Thyroid gland (tissue), 4 donors: ENCODE measurements at places on chromosomes 5 and 9. TPM values are rescaled to one million over a fixed set of nuclear protein-coding genes. Genes with fewer than 3 reads are reported as not detected.

DNA sequence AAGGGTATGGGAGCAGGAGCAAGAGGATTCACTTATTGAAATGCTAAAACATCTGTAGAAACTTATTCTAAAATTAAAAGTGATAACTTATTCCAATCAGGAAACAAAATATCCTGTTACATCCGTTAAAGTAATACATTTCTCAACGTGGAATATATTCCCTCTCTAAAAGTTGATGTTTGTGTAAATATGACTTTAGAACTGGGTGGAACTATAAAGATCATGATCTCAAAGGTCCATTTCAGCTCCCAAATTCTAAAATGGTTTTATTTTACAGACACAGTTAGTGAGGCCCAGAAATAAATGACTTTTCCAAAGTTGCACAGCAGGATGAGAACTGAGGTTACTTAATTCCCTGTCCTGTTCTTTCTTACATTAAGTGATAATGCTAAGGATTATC lies 21.1 kb downstream of the ISOC1 start:
- no peak overlapping the region for H3K27ac ChIP-seq
- no peaks in the 10 kb centered on the region for H3K36me3 ChIP-seq

- no peak overlapping the region for H3K4me3 ChIP-seq
- no peaks in the 10 kb centered on the region for H3K4me1 ChIP-seq
- H3K27ac ChIP-seq: no peak overlapping the region
- peak; percentile 44 for DNase-seq
These were observed 222.5 kb downstream of the NXNL2 start for GRCh38 chr9:88757406-88758010.

DNA sequence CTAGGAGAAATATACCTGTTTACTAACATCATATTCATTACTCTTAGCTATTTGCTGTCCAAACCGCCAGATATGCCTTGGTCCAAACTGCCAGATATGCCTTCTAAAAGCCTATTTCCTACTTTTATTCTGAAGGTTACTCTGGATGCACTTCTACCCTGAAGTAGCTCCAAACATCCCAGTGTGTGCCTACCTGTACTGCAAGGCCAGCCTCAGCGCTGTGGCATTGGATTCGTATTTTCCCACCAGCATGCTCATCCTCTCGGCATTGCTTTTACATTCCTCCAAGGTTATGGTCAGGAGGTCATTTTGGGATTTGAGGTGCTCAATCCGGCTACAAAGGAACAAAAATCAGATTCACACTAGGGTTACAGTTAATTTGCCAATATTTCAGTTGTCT lies 94.3 kb downstream of the DCP2 start:
- H3K27me3 ChIP-seq: no peaks in the 10 kb centered on the region
- H3K4me1 ChIP-seq: no peaks in the 10 kb centered on the region
- H3K36me3 ChIP-seq: no peaks in the 10 kb centered on the region
- H3K4me3 ChIP-seq: no peak overlapping the region
- no peak overlapping the region for H3K27ac ChIP-seq
- no peak for DNase-seq

- H3K27ac ChIP-seq: no peak overlapping the region
- no peak for DNase-seq
- H3K27me3 ChIP-seq: no peaks in the 10 kb centered on the region
- H3K36me3 ChIP-seq: no peaks in the 10 kb centered on the region
- H3K4me3 ChIP-seq: no peak overlapping the region
These were observed 188.1 kb downstream of the RFX3 start for GRCh38 chr9:3337515-3338225.

- H3K27ac ChIP-seq: no peak overlapping the region
- H3K4me3 ChIP-seq: no peak overlapping the region
- no peaks in the 10 kb centered on the region for H3K4me1 ChIP-seq
- DNase-seq: no peak
- no peaks in the 10 kb centered on the region for H3K36me3 ChIP-seq
These were observed 116.4 kb downstream of the BAAT start for GRCh38 chr9:101268426-101268825.

DNA sequence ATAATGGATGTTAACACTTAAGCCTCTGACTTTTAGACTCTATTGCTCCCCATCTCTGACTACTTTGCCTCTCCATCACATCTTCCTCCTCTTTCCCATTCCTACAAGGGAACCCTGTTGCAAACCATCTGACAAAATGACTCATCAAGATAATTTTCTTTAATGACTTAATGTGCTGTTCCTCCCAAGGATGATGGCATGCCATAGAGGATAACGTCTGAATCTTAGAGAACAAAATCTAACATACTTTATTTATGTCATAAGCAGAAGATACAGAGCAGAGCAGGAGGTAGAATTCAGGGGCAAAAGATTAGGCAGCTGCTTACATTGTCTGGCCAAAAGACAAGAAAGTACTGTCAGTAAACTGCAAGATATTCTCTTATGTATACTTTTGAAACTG lies 76.8 kb downstream of the FGF10 start:
- DNase-seq: no peak
- H3K27ac ChIP-seq: no peak overlapping the region
- no peaks in the 10 kb centered on the region for H3K36me3 ChIP-seq

GRCh38 chr5:136037001-136037705 lies 8.4 kb downstream of the TGFBI start:
- H3K36me3 ChIP-seq: no peaks in the 10 kb centered on the region
- H3K4me3 ChIP-seq: no peak overlapping the region
- no peaks in the 10 kb centered on the region for H3K27me3 ChIP-seq
- H3K4me1 ChIP-seq: peaks cover 29% of the 10 kb centered on the region
- no peak for DNase-seq
- H3K27ac ChIP-seq: no peak overlapping the region

DNA sequence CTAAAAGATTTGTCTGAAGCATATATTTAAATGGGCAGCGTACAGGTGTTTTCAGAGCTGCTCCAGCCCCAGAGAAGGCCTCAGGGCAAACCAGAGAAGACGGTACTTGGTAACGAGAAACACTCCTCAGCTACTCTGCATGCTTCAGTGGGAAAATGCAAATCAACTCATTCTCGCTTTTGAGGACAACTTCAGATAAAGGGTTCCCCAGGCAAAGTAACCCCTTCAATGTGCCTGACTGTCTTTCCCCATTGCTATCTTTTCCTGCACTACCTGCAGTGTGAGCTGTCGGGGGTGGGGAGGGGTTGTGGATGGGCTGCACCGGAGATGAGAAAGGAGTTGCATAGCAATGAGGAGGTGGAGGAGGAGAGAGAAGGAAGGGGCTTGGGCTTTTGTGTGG lies 339.7 kb upstream of the CLINT1 start:
- DNase-seq: no peak
- H3K36me3 ChIP-seq: no peaks in the 10 kb centered on the region
- no peak overlapping the region for H3K27ac ChIP-seq
- H3K4me3 ChIP-seq: no peak overlapping the region
- no peaks in the 10 kb centered on the region for H3K27me3 ChIP-seq

DNA sequence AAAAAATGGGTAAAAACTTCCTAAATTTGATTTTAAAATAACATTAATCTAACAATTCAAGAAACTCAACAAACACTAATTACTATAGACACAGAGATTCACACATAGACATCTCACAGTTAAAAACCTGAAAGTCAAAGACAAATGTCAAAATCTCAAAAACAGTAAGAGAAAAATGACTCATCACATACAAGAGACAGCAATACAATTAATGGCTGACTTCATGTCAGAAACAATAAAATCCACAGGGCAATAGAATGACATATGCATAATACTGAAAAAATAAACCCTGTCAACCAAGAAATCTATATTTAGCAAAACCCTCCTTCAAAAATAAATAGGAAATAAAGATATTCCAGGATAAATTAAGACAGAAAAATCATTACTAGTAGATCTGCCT lies 200.4 kb downstream of the CEMIP2 start:
- H3K4me1 ChIP-seq: no peaks in the 10 kb centered on the region
- no peaks in the 10 kb centered on the region for H3K27me3 ChIP-seq
- no peak overlapping the region for H3K27ac ChIP-seq
- H3K36me3 ChIP-seq: no peaks in the 10 kb centered on the region
- H3K4me3 ChIP-seq: no peak overlapping the region

GRCh38 chr9:108272349-108272899 lies 583.4 kb downstream of the ACTL7B start:
- no peak overlapping the region for H3K27ac ChIP-seq
- H3K27me3 ChIP-seq: no peaks in the 10 kb centered on the region
- no peaks in the 10 kb centered on the region for H3K36me3 ChIP-seq
- peaks cover 10% of the 10 kb centered on the region for H3K4me1 ChIP-seq
- H3K4me3 ChIP-seq: no peak overlapping the region

DNA sequence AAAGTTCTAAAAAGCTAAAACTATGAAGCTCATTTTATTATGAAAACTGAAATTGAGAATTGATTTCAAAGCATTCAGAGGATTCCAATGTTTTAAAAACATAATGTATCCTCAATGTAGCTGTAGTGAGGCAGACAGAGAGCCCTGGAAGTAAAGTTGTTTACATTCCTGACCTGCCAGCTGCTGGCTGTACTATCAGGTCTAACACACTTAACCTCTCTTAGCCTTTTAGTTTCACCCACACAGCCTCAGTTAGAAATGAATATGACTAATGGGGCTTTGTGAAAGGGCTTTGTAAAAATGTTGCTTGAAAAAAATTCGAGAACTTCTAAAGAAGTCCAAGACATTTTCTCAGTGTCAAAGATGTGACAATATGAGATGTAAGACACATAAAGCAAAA lies 122.6 kb downstream of the FBXL17 start:
- no peaks in the 10 kb centered on the region for H3K36me3 ChIP-seq
- H3K27me3 ChIP-seq: no peaks in the 10 kb centered on the region
- DNase-seq: no peak
- H3K4me1 ChIP-seq: no peaks in the 10 kb centered on the region
- H3K27ac ChIP-seq: no peak overlapping the region

DNA sequence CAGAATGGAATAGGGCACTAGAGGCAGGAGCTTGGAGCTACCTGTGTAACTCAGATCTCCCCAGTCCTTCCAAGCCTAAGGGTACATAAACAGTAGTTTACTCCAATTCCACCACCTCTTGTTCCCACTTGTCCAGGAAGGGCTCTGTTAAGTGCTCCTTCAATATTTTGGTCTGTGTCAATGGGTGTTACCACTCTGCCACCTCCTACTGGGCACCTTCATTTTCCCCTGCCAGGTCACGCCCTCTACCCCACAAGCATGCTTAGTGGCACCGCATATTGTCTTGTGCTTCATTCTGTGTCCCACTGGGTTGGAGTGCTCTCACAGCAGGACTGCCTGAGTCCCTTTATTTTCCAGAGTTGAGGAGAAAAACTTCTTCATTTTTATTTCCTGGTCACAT lies 459.8 kb downstream of the ARHGEF28 start:
- H3K36me3 ChIP-seq: no peaks in the 10 kb centered on the region
- peak; percentile 43 for DNase-seq
- no peak overlapping the region for H3K27ac ChIP-seq
- no peak overlapping the region for H3K4me3 ChIP-seq
- no peaks in the 10 kb centered on the region for H3K27me3 ChIP-seq

- no peak for DNase-seq
- no peaks in the 10 kb centered on the region for H3K27me3 ChIP-seq
- H3K36me3 ChIP-seq: no peaks in the 10 kb centered on the region
- H3K4me3 ChIP-seq: no peak overlapping the region
These were observed 70.6 kb downstream of the SPIN1 start for GRCh38 chr9:88458716-88459465.

GRCh38 chr5:54320256-54320655 lies 9.9 kb upstream of the ARL15 start:
- H3K4me3 ChIP-seq: no peak overlapping the region
- H3K4me1 ChIP-seq: peaks cover 8% of the 10 kb centered on the region
- no peak overlapping the region for H3K27ac ChIP-seq
- no peaks in the 10 kb centered on the region for H3K27me3 ChIP-seq
- DNase-seq: no peak

DNA sequence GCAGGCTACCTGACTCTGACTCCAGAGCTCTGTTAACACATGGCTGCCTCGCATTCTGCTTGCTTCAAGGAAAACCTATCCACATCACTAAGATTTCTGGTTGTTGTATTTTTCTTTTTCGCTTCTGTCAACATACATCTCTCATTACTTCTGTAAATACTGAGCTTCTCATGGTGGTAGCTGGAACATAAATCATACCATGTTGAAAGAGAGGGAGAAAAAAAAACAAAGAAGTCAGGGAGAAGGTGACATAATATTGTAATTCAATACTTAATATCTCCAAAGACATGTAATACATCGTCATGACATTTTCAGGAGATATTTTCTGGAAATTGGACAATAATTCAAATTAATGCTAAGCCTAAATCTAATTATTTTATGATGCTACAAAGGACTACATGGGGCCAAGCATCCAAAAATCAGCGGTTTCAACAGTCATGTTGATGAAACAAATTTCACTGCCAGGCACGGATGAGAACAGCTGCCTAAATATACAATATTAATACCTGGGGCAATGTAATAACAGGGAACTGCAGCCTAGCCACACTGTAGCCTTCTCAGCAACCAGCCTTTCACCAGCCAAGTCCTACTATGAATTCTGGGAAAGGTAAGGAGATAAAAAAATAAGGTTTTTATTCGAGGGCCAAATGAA lies 332.0 kb downstream of the TRIM32 start:
- H3K36me3 ChIP-seq: no peaks in the 10 kb centered on the region
- no peak for DNase-seq
- no peak overlapping the region for H3K27ac ChIP-seq
- H3K4me1 ChIP-seq: no peaks in the 10 kb centered on the region

DNA sequence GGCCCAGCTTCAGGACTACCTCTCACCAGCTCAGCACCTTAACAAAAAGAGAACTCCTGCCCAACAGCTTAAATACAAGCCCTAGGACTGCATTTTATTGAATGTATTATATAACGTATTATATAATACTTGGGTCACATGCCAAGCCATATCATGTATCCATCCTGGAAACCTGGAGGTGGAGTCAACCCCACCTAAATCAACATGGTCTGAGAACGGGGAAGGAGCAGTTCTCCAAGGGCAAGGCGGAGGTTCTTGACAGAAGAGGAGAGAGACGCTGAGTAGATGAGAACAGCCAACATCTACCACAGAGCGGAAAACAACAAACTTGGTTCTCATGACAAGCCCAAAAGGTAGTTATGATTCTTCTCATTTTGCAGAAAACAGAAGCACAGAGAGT lies 163.4 kb downstream of the FGF18 start:
- no peaks in the 10 kb centered on the region for H3K27me3 ChIP-seq
- no peak for DNase-seq
- peaks cover 17% of the 10 kb centered on the region for H3K4me1 ChIP-seq
- H3K27ac ChIP-seq: no peak overlapping the region
- H3K4me3 ChIP-seq: no peak overlapping the region

DNA sequence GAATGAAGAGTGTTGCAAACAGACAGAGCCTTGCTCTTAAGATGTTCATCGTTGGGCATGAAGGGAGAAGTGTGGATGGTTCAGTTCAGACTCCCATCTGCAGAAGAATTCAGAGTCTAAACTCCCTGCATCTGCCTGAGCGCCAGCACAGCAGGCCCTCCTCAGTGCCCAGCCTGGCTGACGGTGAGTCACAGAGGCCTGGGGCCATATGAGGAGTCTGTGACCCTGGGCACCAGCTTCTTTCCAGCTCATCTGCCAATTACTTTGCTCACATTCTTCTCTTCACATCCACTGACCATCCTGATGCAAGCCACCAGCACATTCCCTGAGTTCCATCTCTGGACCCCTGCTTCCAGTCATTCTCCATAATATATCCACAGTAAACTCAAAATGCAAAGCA lies 401.1 kb upstream of the TRPC7 start:
- no peaks in the 10 kb centered on the region for H3K4me1 ChIP-seq
- H3K36me3 ChIP-seq: no peaks in the 10 kb centered on the region
- H3K27ac ChIP-seq: no peak overlapping the region
- no peaks in the 10 kb centered on the region for H3K27me3 ChIP-seq

Gene ADGRD2
- total RNA-seq: not detected

Gene PRR7
- total RNA-seq: 1.4 TPM

Gene CD72
- 5.8 TPM for total RNA-seq

Gene TXNDC8
- not detected for total RNA-seq

Gene F2RL1
- 10.2 TPM for total RNA-seq

Gene ERAP2
- total RNA-seq: 12.8 TPM

Gene GADD45G
- 11.7 TPM for total RNA-seq
